ENCODE measurements at places on chromosomes 7 and 10.

DNA sequence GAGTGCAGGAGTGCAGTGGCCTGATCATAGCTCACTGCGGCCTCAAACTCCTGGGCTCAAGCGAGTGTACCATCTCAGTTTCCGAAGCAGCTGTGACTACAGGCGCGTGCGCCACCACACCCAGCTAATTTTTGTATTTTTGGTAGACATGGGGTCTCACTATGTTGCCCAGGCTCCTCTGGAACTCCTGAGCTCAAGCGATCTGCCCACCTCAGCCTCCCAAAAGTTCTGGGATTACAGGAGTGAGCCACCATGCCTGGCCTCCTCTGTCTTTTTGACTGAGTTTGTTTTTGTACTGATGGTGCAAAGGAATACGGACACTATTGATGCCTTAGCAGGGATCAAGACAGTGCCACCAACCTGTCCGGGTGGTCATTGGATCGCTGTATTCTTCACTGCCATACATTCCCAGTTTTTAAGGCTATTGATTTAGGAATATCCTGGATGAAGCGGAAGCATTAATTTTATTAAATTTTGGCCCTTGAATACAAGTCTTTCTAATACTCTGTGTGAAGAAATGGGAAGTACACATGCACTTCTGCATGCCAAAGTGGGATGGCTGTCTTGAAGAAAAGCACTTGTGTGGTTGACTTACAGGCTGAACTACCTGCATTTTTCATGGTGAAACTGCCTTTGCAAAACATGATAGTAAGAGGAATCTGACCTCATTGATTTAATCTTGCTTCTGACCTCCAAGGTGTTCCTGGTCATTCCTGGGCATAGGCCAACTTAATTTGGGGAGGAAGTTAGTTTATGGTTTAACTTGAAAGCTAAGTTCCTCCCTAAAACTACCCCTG, 2.1 kb upstream of the CUL2 start:
- DNase-seq, result no peak

GRCh38 chr7:152414779-152415178, 21.0 kb downstream of the KMT2C start:
- no peak for DNase-seq

DNA sequence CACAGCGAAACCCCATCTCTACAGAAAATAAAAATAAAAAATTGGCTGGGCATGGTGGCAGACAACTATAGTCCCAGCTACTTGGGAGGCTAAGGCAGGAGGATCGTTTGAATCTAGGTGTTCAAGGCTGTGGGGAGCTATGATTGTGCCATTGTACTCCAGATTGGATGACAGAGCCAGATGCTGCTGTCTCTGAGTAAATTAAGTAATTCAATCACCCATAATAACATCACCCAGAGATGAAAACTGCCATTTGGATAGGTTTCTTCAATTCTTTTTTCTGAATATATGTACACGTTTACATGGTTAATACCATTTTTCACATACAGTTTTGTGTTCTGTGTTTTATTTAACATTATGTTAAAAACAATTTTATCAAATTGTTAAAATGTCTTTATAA, 79.3 kb downstream of the WIPF3 start:
- no peak for DNase-seq

DNA sequence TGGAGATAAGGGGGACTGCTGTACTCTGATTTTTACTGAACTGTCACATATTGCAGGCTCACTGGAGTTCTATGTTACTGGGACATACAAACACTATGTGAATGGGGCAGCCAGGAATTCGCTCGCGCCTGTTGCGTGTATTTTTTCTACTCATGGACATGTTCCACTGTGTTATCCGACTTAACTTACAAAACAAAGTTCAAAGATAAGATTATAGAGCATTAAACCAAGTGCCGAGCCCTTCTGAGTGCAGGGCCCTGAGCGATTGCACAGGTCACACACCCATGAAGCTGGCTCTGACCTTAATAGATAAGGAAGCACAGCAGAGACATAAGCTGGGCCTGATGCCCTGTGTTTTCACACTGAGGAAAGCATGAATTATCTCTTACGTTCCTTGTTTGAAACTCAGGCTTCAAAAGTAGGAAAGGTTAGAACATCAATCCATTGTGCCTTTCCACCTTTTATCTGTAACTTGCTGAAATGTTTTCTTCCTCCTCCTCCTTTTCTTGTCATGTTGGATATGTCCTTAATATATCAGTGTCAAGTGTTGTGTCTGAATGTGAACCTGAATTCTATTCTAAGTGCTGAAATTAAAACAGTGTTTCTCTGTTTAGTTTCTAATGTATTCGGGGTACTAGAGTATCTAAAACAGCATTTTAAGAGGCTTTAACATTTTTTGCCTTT, 273.8 kb downstream of the AUTS2 start:
- no peak for DNase-seq

- DNase-seq, result no peak
Measured at GRCh38 chr10:79106256-79107050, 37.7 kb downstream of the ZMIZ1 start.

DNA sequence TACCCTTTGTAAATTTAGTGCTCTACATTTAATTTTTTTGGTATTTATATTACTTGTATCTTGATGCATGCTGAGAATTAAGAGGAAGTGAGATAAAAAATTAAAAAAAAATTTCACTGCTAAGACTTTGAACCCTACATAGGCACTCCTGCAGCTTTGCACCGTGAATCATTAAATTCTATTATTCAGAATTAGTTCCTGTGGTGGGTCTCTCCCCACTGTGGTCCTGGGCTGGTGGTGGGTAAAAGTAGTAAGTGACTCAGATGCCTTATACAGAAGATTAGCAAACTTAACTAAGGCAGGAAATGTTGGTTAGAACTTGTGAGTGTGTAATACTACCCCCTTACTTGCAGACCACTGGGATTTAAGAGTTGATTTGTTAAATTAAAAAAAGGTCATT, 72.6 kb downstream of the AP3M1 start:
- peak; percentile 68 for DNase-seq

GRCh38 chr10:104254493-104255310, at the start of gene GSTO1:
GSTO1 (plus strand) TSS chr10:104254892; CDS start chr10:104254929, 37 bp downstream.
- peak; percentile 76 for DNase-seq

DNA sequence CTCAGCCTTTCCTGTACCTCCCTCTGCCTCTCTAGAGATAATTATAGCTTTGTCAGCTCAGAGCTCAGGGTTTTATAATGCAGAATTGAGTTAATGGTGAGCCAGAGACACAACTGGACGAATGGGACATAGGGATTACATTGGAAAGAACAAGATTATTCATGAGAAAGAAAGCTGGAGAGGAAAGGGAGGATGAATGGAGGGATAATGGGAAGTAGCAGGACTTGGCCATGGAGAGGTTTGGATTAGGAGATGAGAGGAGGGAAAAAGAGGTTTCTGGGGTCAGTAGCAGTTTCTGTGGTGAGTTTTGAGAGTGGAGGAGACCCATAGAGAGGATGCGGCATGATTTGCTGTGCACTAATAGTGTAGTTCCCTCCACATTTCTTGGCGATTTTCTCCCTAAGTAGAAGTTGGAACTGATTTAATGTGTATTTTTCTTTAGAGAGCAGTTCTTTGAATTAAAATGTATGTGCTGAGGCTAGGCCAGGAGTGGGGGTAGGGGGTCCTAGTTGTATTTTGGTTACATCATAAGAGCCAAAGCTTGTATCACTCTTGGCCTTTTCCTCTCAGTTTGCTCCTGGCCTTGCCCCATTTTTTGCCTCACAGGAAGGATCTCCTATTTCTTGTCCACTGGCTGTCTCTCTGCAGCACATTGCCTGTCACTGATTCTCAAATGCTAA, 107.4 kb downstream of the MKX start:
- DNase-seq, result no peak

- no peak for DNase-seq
Measured at GRCh38 chr7:88165697-88166096, 54.1 kb downstream of the SRI start.

- DNase-seq, result no peak
Measured at GRCh38 chr7:101238226-101239182, 902 bp upstream of the CLDN15 start.

DNA sequence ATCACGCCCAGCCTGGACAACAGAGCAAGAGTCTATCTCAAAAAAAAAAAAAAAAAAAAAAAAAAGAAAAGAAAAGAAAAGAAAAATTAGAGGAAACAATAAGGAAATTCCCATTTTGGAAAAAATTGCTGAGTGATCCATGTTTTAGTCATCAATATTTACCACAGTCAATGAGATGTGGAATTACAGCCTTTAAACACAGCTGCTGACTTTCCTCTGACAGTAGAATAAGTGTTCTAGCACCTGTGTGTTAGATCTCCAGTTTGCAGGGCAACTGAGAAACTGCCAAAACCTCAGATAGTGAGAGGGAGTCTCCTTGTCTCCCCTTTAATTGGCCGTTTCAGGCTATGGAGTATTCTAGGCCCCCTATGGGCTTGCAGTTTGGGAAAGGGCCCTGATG, 520.1 kb downstream of the KCNMA1 start:
- DNase-seq, result no peak

GRCh38 chr10:130762491-130762890, 549.0 kb downstream of the TCERG1L start:
- DNase-seq, result no peak

DNA sequence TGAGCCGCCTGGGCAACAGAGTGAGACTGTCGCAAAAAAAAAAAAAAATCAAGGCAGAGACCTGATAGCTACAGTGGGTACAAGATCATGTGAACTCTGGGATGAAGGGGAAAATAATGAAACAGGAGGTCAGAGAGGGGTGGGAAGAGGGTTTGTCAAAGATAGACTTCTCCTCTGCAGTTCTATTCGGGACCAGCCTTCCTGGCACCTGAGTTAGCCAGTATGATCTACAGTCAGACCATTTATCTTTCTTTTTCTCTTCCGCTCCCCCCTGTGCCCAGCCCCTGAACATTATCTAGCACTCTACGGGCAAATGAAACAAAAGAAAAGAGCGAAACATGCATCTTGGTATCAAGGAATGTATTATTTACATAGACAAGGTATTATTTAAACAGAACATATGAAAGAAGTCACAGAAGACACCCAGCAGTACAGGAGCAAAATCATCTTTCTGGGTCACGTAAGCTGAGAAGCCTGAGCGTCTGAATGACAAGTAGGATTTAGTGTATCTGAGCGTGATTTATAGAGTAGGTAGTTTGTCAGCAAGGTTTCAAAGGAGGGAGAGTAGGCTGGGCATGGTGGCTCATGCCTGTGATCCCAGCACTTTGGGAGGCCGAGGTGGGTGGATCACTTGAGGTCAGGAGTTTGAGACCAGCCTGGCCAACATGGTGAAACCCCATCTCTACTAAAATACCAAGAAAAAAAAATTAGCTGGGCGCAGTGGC, 109.0 kb downstream of the PRKCQ start:
- no peak for DNase-seq

GRCh38 chr10:1050145-1050544, 1.2 kb upstream of the IDI1 start:
- peak; percentile 43 for DNase-seq

GRCh38 chr7:54811846-54812254, 52.8 kb upstream of the SEC61G start:
- no peak for DNase-seq

DNA sequence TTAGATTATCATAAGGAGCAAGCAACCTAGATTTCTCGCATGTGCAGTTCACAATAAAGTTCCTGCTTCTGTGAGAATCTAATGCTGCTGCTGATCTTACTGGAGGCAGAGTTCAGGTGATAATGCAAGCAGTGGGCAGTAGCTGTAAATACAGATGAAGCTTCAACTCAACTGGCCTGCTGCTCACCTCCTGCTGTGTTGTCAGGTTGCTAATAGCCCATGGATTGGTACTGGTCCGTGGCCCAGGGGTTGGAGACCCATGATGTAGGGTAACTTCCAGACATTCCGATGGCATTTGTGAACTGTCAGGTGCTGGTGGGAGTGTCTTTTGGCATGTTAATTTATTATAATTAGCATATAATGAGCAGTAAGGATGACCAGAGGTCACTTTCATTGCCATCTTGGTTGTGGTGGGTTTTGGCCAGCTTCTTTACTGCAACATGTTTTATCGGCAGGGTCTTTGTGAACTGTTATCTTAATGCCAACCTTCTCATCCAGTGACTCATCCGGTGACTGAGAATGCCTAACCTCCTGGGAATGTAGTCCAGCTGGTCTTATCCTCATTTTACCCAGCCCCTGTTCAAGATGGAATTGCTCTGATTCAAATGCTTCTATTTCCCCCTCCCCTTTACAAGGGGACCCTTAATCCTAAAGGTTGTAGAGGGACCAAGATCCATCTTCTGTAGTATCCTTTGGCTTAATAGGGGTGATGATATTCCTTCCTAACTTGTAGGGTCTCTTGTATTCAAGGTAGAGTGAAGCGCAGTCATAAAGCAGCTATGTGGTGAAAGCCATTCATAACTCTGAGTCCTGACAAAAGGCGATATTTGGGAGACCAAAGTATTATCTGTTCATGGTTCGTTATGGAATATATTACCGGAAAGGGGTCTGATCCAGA, 165.8 kb downstream of the CCSER2 start:
- no peak for DNase-seq

GRCh38 chr7:50637725-50638643, 72.8 kb upstream of the DDC start:
- no peak for DNase-seq

GRCh38 chr10:131822013-131822691, 78.7 kb upstream of the PPP2R2D start:
- DNase-seq, result no peak

DNA sequence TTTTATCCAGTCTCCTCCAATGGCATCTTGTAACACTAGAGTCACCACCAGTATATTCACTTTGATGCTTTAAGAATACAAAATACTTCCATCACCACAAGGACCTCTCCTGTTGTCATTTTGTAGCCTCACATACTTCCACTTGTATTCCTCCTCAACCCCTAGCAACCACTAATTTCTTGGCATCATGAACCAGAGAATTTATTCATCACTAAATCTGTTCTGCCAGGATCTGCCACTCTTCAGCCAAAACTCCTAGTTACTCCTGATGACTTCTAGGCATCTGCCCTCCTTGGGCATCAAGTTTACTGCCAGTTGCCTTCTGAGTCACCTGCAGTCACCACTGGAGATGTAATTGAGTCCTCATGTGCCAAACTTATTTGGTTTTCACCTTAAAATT, 906.8 kb downstream of the CNTNAP2 start:
- no peak for DNase-seq

- DNase-seq, result no peak
Measured at GRCh38 chr7:114944745-114945625, 23.1 kb downstream of the MDFIC start.

DNA sequence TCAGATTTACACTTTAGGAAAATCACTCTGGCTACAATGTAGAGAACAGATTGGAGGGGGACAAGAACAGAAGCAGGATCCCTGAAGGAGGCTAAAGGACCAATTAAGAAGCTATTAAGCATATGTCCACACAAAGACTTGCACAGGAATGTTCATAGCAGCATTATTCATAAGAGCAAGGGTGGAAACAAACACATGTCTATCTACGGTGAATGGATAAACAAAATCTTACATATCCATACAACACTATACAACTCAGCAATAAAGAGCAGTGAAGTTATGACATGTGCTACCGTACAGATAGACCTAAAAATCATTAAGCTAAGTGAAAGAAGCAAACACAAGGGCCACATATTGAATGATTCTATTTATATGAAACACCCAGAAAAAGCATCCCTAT, 10.4 kb downstream of the CHCHD3 start:
- DNase-seq, result no peak

GRCh38 chr7:50619684-50620083, 54.5 kb upstream of the DDC start:
- DNase-seq, result no peak
